Activated effector memory CD4-positive, alpha-beta T cell treated with Interleukin-2 at 50 U/mL for 16 hours (primary cell): ENCODE measurements at places on chromosomes 4 and X.

GRCh38 chr4:47031011-47031678 lies at the start of gene GABRB1:
Gene GABRB1, plus strand, starts transcription at chr4:47031567.
- DNase-seq, result no peak

GRCh38 chr4:27828843-27829242 lies 968.2 kb downstream of the STIM2 start:
- DNase-seq, result no peak

DNA sequence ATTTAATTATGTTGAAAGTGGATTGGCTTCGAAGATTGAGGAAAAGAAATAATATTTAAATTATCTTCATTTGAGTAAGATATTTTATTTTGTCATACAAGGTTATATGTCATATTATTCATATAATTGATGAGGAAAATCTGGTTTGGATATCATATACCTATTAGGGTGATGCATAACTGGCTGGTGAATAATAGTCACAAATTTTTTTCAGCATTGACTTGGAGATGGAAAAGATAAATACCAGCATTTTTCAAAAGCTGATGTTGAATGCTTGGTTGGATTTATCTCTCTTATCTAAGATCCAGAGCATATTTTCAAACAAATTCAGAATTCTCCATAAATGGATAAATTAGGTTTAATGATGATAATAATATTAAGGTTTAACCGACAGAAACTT lies 93.5 kb upstream of the SLIT2 start:
- DNase-seq, result no peak

DNA sequence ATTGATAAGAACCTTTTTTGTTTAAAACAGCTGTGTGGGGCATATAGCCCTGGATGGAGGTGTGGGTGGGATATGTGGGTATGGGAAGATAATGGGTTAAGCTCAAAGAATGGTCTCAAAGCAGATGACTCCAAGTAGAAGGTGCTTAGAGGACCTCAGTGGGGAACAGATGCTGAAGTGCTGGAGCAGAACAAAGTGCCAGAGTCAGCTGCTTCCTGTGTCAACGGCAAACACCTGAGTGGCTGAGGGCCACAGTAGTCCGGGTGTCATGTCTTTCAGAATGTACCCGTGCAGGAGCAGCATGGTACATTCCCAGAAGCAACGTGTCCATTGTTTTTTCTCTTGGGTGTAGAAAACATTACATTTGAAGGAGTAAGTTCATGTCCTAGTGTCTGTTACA lies 210.6 kb downstream of the CCNG2 start:
- DNase-seq, result no peak

GRCh38 chrX:46841346-46841745 lies 4.5 kb downstream of the RP2 start:
- DNase-seq, result no peak

- DNase-seq, result no peak
Measured at GRCh38 chr4:80074651-80075050, 1.6 kb upstream of the ANTXR2 start.

DNA sequence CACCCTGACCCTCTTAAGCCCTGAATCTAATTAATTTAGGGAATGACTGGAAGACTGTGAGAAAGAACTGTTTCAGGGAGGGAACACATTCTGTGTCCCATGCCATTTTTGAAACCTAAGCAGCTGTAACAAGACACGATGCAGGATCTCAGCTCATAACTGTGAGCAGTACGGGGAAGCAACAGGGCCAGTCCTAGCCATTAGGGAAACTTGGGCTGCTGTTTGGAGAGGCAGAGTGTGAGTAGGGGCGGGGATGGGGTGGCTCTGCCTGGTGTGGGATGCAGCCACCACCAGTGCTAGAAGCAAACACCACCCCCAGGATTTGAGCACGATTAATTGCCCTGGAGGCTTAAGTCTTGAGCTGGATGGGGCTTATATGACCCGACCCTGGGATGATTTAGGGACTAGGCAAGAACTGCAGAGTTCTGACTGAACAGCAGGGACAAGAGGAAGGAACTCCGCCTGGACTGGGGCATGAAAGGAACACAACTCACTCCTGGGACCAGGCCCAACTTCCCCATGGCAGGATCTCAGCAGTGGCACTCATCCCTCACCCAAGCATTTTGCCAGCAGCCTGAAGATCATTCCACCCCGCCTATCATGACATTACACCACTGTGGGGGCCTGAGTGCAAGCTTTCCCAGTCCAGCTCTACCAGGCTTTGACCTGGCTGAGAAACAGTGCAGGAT lies 43.1 kb downstream of the ATRX start:
- DNase-seq, result no peak

DNA sequence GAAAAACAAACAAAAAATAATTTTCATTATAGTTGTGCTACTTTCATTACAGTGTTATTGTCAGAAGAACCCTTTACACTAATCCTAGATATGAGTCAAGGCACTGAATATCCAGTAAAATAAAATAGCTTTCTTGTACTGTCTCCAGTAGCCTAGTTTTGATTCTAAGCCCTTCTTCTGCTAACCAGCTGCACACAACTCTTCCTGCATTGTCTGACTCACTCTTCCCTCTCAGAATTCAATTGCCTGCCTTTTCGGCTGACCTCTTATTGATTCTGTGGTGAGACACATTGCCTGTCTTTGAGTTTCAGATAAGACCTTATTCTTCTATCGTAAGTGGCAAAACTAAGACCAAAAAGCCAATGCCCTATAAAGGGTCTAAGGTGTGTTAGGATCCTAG lies 26.7 kb upstream of the PCDH18 start:
- DNase-seq, result no peak

DNA sequence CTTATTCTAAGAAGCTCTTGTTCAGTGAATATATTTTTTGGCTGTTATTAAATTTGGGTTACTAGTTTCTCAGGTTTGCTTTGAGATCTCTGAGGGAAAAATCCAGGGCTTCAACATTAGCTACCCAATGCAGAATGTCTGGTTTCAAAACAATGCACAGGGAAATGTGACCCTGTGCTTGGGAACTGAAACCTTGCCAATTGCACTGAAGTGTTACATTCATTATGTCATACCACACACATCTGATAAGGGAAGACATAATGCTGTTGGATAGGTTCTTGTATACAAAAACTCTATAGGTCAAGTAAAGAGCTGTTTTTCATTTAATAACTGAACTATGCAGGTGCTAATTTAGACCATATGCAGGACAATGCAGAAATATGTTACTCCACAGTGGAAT lies 345.3 kb upstream of the BMP3 start:
- no peak for DNase-seq

GRCh38 chrX:23732704-23733103 lies 10.4 kb downstream of the ACOT9 start:
- no peak for DNase-seq

DNA sequence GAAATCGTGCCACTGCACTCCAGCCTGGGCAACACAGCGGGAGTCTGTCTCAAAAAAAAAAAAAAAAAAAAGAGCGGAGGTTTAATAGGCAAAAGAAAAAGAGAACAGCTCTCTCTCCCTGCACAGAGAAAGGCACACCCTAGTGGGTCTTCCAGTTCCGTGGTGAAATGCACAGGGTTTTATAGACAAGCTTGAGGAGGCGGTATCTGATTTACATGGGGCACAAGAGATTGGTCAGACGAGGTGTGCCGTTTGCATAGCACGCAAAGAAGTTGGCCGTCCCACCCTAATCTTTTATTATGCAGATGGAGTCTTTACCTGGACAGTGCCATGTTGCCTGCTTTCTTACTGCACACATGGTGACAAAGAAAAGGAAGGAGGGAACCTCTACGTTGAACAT lies 33.5 kb upstream of the REST start:
- no peak for DNase-seq

- DNase-seq, result no peak
Measured at GRCh38 chrX:119516157-119516702, 48.0 kb downstream of the SLC25A5 start.

- no peak for DNase-seq
Measured at GRCh38 chr4:163744861-163745260, 250.4 kb downstream of the TMA16 start.

GRCh38 chr4:148735432-148736155 lies 293.4 kb upstream of the NR3C2 start:
- no peak for DNase-seq

DNA sequence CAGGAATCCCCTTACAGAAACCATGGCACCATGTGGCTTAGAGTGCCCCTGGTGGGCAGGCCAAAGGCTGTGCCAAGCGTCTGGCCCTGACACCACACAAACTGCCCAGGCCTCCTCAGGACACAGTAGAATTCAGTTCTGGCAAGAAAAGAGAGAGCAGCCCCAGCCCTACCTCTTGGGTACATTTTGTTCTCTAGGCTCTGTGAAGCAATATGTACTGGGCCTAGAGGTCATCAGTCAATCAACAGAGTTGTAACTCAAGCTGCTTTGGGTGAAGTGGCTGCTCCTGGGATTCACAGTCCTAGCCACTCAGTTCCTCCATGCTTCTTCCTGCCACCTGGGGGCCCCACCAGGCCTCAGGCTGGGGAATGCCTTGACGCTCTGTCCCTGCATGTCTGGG lies 158.1 kb upstream of the MAMLD1 start:
- no peak for DNase-seq

- DNase-seq, result no peak
Measured at GRCh38 chr4:91829531-91829930, 474.2 kb upstream of the GRID2 start.

GRCh38 chr4:154433543-154433942 lies 58.1 kb downstream of the DCHS2 start:
- DNase-seq, result no peak

DNA sequence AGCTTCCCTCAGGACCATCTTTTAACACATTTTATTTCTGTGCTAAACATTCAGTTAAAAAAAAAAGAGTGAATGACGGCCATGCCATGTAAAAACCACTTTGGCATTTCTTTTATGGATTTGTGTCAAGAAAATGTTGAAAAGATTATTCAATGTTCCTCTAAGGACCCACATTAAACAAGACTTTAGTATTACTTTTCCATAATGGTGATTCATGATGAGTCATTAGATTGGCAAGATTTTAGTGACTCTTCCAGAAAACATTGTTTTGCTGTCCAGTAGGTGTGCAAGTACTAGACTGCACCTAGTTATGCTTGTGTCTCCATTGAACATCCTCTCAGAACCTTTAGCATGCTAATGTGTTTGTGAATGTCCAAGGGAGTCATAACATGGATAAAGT lies 748.6 kb downstream of the STPG2 start:
- no peak for DNase-seq

GRCh38 chrX:12007881-12008280 lies 130.4 kb upstream of the FRMPD4 start:
- DNase-seq, result no peak

- DNase-seq, result no peak
Measured at GRCh38 chr4:145868637-145869409, 69.8 kb downstream of the ZNF827 start.

DNA sequence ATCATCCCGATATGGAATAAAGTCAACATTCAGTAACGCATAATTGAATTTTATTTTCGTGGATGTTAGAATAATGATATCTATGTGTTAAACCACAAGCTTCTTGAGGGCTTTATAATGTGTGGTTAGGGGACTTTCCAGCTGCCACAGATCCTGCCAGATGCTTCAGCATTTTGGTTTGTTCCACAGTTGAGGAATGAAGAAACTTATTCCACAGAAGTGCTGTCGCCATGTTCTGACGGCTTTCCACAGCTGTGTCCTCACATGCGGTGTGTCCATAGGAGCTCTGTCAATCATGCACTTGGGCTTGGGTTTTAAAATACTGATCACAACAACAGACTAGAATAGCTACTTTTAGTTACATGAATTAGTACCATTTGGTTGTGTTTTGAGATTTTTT lies 411.9 kb downstream of the TRIML1 start:
- DNase-seq, result no peak

DNA sequence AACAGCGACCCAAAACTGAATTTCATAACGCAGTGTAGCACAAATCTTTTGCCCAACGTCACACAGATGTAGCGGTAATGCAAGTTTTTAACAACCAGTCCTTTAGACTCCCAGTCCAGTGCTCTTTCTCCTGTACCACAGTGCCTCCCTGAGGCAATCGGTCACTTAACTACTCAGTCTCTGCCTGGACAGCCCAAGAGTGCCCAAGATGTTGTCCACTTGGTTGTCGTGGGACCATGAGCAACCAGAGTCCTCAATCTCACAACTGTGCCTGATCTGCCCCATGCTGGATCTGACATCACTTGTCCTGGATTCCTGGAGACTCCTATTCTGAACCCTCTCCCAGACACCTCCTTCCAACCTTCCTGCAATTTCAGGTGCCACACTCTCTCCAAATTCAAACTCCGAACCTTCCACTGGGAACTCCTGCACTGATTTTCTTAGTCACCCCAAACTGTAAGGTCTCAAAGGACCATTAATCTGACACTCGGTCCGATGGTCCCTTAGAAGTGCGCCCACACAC lies 702 bp downstream of the MMGT1 start:
- no peak for DNase-seq

DNA sequence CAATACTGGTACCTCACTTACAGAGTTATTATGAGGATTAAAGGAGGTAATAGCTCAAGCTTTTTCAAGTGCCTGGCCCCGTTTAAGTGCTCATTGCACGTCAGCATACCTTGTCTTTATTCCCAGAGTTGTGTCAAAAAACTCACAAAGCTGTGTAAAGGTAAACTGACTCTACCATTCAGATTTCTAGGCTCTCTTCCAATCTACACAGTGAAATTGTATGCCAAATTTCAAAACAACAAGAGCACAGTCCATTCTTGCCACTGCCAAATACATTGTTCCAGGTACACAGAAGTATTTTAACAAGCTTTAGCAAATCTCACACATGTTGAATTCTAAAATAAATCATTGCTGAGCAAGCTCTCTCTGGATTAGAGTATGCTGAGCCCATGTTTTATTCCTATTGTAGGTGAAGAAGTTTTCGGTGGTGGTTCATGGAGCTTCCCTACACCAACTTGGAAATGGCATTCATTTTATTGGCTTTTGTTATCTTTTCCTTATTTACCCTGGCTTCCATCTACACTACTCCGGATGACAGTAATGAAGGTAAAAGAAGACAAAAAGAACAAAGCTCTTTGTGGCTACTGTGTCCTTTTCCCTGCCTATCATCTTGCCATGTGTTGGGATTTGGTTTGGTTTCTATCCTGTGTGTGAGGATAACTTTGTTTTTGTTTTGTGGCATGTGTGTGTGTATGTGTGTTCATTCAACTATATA lies 16.2 kb downstream of the SMIM31 start:
- DNase-seq, result no peak

- peak; percentile 52 for DNase-seq
Measured at GRCh38 chrX:107776649-107777535, 641 bp upstream of the NCBP2L start.

DNA sequence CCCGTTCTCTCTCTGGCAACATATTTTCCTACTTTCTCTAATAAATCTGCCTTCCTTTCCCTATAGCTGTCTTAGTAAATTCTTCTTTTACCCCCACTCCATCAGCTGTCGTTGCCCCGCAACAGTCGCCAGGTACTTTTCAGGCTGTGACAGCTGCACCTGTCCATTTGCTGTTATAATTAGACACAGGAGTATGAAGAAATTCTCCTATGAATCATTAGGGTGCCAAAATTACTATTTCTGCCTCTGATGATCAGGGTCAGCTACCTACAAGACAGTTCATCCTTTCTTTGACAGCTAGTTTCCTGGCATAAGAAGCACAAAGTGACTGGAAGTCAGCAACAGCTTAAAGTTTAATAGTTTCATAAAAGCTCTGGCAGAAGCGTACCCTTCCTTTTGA lies 19.5 kb upstream of the GALNTL6 start:
- DNase-seq, result no peak
